ENCODE measurements at places on chromosomes 2 and 18.

DNA sequence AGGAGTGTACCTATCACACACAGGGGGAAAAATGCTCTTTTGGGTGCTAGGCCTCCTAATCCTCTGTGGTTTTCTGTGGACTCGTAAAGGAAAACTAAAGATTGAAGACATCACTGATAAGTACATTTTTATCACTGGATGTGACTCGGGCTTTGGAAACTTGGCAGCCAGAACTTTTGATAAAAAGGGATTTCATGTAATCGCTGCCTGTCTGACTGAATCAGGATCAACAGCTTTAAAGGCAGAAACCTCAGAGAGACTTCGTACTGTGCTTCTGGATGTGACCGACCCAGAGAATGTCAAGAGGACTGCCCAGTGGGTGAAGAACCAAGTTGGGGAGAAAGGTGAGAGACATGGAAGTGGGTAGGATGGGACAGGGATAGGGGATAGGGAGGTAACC lies 12.2 kb downstream of the DHRS9 start:
- DNase-seq = no peak

- no peak for DNase-seq
Measured at GRCh38 chr2:175918935-175919334, 83.1 kb downstream of the LNPK start.

- no peak for DNase-seq
Measured at GRCh38 chr2:230457073-230457768, 41.2 kb downstream of the SP100 start.

- no peak for DNase-seq
Measured at GRCh38 chr18:7619676-7620075, 52.6 kb downstream of the PTPRM start.

DNA sequence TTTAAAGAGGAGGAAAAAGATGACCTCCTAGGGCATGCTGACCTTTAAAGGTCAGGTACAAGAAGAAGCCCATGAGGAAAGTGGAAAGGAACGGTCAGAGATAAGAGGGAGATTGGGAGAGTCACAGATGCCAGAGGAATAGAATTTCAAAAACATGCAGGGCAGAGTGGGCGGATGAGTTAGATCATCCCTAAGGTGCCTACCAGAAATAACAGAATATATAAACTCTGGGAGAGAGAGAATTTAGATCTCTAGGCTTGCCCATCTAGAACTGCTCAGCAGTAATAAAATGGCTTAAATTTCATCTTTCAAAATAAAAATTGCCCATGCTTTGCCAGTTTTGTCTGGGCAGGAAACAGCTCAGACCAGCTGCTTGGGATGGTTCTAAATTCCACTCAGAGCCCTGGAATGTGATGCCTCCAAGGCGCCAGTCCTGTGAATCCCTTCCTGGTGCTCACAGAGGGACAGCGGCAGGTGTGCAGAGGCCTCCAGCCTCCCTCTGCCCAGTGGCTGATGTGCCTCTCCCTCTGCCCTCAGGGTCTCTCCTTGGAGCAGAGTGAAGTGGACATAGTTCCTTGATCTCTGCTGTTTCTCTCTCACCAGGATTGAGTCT lies 130.9 kb downstream of the ANTXR1 start:
- DNase-seq = no peak

- DNase-seq = no peak
Measured at GRCh38 chr18:11561293-11561692, 48.1 kb upstream of the SLC35G4 start.

- no peak for DNase-seq
Measured at GRCh38 chr2:46383113-46383395, 85.8 kb downstream of the EPAS1 start.

GRCh38 chr2:28713577-28714298 lies 37.9 kb upstream of the PPP1CB start:
- DNase-seq = no peak

- DNase-seq = no peak
Measured at GRCh38 chr2:141323571-141323970, 807.2 kb downstream of the LRP1B start.

GRCh38 chr2:109217362-109218086 lies 88.5 kb downstream of the SH3RF3 start:
- DNase-seq = no peak

- DNase-seq = no peak
Measured at GRCh38 chr2:37587817-37588216, 83.6 kb downstream of the CDC42EP3 start.

- DNase-seq = no peak
Measured at GRCh38 chr2:196356332-196356731, 185.0 kb upstream of the STK17B start.

DNA sequence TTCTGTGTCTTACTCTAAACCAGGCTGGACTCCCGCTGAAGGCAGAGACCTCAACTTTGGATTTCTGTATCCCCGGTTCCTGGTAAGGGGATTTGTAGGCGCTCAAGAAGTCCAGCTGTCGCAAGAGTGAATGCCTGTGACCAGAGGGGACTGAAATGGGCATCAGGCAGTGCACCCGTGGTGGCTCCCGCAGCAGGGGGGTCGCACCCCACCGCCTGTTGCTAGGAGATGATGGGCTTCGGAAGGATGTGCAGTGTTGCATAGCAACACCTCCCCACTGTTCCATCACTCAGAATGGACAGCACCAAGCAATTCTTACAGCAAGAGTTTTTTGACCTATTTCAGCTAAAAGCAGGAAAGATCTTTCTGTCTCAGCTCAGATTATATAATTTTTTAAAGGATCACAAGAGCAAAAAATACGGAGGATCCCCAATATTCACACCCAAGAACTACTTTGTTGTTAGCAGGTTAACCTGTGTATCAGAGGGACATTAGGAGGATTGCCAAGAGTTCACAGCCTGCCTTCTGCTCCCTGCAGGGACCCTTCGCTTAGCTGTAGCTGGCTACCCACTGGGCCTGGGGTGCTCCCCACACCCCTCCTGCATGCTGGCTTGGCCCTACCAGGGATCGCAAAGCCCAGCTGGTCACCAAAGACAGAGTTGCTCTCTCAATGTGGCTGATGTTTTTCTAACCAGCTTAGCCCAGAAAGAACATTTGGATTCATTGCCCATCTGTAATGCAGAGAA lies 63.8 kb downstream of the SOWAHC start:
- DNase-seq = no peak

- DNase-seq = no peak
Measured at GRCh38 chr18:60894254-60894945, 438.8 kb upstream of the CDH20 start.

GRCh38 chr2:74488643-74489481 lies 6.0 kb downstream of the TTC31 start:
- DNase-seq = no peak

DNA sequence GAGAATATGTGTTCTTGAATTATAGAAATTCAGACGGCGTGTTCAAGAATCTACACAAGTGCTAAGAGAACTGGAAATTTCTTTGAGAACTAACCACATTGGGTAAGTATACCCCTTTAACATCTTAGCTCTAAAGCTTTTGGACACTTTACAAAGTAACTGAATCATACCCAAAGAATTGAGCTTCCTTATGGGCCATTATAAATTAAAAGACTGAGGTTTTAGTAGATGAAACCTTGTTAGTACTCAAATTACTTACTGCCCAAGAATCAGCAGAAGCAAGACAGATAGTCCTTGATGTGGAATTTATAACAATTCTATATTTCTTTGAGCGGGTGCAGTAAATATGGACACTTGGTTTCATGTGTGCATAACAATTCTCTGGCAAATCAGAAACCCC lies 168.3 kb downstream of the PRPF40A start:
- no peak for DNase-seq

GRCh38 chr2:53938904-53939303 lies 31.9 kb downstream of the PSME4 start:
- no peak for DNase-seq

DNA sequence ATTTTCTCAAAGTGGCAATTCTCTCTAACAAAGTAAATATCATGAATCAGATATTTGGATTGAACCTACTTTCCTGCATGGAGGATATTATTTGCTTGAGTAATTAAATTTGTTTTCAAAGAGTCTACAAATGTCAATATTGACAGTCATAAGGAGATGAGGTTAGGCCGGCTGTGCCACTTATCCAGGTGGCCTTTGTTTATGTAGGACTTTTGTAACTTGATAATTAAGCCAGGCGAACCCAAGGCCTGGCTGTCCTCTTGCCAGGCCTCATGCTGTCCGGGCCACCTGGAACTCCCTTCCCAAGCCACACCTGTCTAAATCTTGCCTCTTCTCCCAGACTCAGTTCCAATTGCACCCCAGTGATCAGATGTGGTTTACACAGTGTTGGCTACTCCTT lies 255.2 kb downstream of the ACKR3 start:
- no peak for DNase-seq

DNA sequence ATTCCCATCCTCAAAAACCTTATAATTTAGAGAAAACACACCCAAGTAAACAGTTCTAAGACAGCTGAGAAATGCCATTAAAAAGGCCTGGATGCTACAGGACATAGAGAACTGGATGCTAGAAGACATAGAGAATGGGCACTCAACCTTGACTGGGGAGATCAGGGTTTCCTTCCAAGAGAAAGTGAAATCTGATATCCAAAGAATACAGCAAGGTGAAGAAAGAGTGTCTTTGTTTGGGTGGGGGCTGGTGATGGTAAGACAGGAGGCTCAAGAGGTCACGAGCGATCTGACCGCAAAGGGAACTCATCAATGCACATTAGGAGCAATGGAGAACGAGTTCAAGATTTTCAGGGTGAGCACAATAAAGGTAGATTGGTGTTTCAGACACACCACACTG lies 31.6 kb downstream of the EPB41L3 start:
- no peak for DNase-seq

- no peak for DNase-seq
Measured at GRCh38 chr2:127675331-127676261, at the start of gene LIMS2. LIMS2 (minus strand) TSS chr2:127675530; CDS start chr2:127675024, 506 bp downstream.

GRCh38 chr2:218186355-218186766 lies 19.6 kb upstream of the CXCR1 start:
- peak; percentile 56 for DNase-seq

DNA sequence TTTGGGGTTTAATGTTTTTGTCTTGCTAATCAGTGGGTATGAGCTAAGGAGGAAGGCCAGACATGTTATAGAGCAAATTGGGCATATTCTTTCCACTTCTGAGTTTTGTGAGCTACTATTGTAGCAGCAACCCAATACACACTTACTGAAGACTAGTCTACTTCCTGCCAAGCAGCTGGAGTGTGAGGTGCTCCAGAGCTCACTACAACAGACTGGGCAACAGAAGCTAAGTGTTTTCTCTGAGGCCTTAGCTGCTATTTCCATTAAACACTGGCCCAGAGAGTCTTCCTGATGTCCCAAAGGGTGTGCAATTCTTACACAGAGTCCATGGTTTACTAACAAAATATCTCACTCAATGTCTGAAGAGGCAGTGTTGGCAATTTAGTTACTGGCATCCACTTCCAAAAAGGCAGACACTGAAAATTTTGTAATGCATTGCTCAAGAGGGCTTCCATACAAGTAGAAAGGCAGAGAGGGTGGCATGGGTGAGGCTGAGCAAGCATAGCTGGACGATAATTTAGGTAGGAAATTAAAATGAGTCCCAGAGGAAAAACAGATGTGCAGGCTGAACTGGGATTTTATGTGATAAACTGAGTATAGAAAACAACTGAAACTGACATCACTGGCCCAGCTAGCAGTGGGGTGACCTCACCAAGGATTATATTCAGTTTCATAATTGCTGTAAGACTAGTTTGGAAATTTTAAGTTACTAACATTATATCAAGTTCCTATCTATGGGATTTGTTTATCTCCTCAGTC lies 68.6 kb downstream of the ZC3H6 start:
- DNase-seq = no peak

DNA sequence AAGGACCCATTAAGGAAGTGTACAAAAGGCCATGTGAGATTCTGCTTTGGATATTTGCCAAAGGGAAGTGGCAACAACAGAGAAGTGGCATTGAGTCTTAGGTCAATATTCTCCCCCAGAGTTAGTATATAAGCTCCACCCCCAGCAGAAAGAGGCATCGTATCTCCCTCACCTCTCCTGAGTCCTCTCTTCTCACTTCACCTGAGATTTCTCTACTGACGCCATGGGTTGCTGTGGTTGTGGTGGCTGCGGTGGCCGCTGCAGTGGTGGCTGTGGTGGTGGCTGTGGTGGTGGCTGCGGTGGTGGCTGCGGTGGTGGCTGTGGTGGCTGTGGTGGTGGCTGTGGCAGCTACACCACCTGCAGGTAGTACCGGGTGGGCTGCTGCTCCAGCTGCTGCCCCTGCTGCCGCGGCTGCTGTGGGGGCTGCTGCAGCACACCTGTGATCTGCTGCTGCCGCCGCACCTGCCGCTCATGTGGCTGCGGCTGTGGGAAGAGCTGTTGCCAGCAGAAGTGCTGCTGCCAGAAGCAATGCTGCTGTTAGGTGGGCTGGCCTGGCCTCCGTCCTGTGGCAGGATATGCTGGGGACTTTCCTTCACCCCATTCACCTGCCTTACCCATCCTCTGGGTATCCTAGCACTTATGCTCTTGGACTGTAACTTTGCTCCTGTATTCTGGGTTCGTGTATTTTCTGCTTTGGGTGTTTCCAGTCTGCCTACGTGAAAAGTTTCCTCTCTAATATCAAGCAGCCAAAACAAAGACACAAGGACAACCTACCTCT lies 5.9 kb downstream of the SCYGR3 start:
- DNase-seq = no peak

DNA sequence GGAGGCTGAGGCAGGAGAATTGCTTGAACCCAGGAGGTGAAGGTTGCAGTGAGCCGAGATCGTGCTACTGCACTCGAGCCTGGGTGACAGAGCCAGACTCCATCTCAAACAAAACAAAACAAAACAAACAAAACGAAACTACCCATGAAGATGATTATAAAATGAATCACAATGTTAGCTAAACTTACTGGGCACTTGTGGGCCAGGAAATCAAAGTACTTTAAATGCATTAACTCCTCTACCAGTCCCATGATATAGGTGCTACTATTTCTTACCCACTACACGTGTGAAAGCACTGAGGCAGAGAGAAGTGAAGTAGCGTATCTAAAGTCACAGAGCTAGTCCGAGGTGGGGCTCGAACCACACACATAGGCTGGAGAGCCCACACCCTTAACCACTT lies 53.6 kb downstream of the POLE4 start:
- DNase-seq = no peak

GRCh38 chr2:28345619-28346018 lies 47.0 kb upstream of the FOSL2 start:
- DNase-seq = no peak

GRCh38 chr2:189581354-189582139 lies 961 bp upstream of the SLC40A1 start:
- peak; percentile 3 for DNase-seq

- DNase-seq = no peak
Measured at GRCh38 chr2:98012561-98012991, 16.8 kb upstream of the TMEM131 start.

- no peak for DNase-seq
Measured at GRCh38 chr18:70256184-70256583, 32.7 kb upstream of the SOCS6 start.

Data from activated T-cell treated with anti-CD3 and anti-CD28 coated beads for 1 hour (primary cell).